Stimulated activated CD4-positive, alpha-beta T cell treated with anti-CD3 and anti-CD28 coated beads, Interleukin-15, amount 100 ng/mL, for 1 hour (primary cell): ENCODE measurements at places on chromosomes 3 and 15.
A peak's percentile ranks its signal among the peaks of the same experiment; 100 is the strongest.

- no peak for DNase-seq
These were observed 233.1 kb downstream of the THRB start for GRCh38 chr3:24261521-24261920.

DNA sequence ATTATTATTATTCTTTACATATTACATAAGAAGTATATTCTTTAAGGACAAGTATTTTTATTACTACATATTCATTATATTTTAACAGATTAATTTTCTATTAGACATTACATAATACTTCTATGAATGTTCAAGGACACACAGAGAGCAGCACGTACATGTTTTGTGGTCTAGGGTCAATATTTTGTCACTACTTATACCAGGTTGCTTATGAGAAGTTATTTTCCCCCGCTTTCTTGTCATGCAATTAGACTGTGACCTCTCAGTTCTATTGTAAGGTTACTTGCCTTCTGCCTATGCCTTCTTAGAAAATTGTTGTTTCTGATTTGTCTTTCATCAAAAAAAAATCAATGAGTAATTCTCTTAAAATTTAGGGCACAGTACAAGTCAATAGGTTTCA lies 21.5 kb downstream of the BCHE start:
- no peak for DNase-seq

GRCh38 chr3:102179326-102180177 lies 255.3 kb upstream of the ZPLD1 start:
- no peak for DNase-seq

DNA sequence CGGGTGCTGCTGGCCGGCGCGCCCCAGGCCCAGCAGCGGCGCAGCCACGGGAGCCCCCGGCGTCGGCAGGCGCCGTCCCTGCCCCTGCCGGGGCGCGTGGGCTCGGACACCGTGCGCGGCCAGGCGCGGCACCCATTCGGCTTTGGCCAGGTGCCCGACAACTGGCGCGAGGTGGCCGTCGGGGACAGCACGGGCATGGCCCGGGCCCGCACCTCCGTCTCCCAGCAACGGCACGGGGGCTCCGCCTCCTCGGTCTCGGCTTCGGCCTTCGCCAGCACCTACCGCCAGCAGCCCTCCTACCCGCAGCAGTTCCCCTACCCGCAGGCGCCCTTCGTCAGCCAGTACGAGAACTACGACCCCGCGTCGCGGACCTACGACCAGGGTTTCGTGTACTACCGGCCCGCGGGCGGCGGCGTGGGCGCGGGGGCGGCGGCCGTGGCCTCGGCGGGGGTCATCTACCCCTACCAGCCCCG lies 777 bp downstream of the LOXL1 start:
- DNase-seq: peak; percentile 18

DNA sequence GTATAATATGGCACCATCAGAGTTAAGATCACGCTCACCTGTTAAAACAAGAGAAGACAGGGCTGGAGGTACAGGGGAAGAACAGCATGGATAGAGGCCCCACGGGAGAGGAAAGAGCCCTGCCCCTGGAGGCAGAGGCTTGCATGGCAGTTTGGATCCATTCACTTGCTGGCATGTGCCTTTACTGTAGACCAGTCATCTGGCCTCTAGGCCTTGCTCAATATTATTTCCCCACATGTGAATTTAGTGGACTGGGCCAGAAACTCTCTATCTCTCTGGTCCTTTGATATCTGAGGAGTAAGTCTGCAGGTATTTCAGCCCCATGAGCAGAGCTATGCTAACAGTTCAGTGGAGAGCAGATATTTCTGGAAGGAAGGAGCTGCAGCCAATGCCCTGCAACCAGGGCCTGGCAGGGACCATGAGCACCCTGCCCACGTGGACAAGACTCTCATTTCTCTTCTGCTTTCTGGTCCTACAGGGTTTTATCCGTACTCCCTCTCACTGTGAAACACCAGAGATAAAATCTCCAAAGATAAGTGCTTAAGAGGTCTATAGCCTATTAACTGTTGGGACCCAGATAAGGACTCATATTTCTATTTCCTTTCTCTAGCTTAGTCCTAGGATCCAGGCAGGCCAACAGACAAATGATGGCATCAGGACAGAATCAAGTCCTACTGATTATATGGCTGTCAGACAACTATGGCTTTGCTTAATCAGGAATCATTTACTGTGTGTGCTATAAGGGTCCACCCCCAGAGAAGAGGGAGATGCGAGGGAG lies 65.0 kb downstream of the CLDN11 start:
- DNase-seq: no peak

DNA sequence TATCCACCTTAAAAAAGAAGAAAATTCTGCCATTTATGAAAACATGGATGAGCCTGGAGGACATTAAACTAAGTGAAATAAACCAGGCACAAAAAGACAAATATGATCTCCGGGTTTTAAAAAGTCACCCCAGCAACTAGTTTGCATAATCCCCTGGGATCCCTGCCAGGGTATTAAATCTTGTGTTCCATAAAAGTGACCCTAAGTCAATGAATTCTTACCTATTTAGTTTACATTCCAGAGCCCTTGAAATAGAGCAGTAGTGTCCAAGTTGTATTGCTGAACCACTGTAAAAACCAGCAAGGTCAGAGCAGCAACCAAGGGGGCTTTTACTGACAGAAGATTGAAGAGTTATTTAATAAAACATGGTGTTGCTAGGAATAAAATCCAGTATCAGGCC lies 716.8 kb upstream of the BCHE start:
- DNase-seq: no peak

DNA sequence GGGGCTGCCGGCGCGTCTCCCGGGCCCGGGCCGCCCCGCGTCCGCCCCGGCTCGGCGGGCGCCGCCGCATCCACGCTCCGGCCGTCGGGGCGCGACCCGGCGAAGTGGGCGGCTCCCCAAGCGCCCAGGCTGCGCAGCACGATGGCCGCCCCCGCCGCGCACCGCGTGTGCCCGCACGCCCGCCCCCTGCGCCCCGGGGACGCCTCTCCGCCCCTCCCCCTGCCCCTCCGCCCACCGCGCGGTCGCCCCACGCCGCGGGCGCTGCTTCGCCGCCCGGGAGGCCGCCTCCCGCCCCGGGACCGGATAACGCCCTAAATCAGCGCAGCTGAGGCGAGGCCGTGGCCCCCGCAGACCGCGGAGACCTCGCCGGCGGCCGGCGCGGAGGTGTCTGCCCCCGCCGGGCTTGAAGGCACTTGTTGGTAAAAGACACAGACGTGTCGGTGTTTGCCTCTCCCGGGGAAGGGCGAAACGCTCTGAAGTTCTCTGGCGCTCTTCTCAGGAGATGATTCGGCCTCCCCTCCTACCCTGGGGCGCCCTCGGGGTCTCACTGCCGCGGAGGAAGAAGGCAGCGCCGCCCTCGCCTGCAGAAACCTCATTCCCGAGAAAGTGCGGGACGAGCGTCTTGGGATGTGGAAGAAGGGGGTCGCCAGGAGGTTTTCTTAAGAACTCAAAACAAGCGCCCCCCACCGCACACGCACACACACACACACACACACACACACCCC lies at the start of gene BNC1:
Gene BNC1 (minus strand): TSS at position 106 of the 725 bp plus-strand sequence. CDS start 36 bp downstream, at position 70.
- DNase-seq: no peak

GRCh38 chr3:36211652-36211999 lies 168.7 kb upstream of the STAC start:
- no peak for DNase-seq

- DNase-seq: no peak
These were observed 212.8 kb downstream of the ADAMTSL3 start for GRCh38 chr15:83866692-83867091.

GRCh38 chr3:30492322-30493192 lies 113.8 kb upstream of the TGFBR2 start:
- DNase-seq: no peak

- no peak for DNase-seq
These were observed 86.8 kb downstream of the SYNPR start for GRCh38 chr3:63364910-63365309.

DNA sequence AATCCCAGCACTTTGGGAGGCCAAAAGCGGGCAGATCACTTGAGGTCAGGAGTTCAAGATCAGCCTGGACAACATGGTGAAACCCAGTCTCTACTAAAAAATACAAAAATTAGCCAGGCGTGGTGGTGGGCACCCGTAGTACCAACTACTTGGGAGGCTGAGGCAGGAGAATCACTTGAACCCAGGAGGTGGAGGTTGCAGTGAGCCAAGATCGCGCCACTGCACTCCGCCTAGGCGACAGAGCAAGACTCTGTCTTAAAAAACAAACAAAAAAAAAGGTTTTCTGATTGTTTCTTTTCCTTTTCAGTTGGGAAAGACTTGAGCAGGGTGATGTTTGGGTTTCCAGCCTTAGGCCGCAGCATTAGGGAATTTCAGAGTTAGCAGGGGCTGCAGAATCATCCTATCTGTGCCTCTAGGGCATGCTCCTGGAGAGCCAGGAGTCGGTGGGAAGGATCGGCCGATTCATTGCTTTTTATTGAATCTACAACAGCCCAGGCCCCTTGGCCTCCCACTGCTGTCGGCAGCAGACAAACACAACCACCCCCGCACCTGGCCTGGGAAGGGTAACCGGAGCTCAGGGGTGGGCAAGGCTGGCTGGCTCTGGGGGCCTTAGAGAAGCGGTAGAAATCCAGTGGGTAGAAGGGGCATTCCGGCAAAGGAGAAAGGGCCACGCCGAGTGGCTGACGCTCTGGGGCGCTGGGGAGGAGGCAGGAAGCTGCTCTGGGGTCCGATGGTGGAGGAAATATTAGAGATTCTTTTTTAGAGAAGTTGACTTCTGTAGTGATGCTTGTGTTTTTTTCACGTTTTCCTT lies 6.3 kb downstream of the CHAC1 start:
- no peak for DNase-seq

DNA sequence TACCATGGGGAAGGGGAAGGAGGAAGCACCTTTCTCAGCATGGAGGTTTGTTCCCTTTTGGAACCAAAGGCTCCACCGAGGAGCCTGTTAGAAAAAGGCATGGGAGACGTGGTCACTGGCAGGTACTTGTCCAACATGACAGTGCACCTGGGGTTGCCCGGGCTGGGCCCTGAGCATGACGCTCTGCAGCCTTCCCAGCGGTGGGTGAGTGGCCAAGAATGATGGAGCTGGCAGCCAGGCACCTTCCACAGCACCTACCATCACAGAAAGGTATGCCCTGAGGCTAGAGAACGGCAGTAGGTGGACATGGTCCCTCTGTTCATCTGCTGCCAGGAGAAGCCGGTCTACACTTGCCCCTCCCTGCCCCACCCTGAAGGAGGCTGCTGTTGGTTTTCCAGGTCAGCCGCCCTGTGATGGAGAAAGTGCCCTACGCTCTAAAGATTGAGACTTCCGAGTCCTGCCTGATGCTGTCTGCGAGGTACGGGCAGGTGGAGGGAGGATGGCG lies 29.0 kb upstream of the NR2C2 start:
- no peak for DNase-seq

GRCh38 chr3:177536873-177537272 lies 339.6 kb upstream of the TBL1XR1 start:
- DNase-seq: no peak

GRCh38 chr15:90083954-90084607 lies 18.2 kb downstream of the IDH2 start:
- no peak for DNase-seq

DNA sequence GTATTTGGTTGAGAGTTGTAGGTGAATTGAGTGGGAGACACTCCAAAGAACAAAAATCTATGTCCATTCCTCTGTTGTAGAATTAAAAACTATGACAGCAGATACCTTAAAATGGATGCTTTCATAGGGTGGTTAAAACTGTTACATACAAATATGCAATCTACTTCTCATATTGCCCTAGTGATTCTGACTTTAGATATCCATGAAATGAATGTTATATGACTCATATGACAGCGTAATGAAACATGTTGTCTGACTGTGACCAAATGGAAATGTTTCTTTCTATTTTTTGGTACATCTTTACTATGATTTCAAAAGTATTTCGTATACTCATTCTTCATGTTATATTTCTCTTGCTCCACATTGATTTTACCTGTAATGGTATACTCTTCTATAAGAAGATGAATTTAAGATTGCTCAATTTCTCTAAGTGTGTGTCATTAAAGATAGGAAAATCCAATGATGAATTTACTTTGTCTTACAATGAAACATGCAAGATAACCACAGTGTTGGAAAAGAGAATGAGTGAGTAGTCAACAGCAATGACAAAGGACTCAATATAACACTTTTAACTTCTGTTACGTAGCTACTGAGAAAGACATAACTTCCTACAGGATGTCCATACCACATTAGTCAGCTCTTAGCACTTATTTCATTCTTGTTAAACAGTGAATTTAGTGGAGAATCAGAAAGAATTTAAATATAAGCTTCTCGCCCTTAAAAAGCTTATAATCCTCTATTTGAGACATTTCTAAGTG lies 79.3 kb upstream of the LSAMP start:
- DNase-seq: no peak

DNA sequence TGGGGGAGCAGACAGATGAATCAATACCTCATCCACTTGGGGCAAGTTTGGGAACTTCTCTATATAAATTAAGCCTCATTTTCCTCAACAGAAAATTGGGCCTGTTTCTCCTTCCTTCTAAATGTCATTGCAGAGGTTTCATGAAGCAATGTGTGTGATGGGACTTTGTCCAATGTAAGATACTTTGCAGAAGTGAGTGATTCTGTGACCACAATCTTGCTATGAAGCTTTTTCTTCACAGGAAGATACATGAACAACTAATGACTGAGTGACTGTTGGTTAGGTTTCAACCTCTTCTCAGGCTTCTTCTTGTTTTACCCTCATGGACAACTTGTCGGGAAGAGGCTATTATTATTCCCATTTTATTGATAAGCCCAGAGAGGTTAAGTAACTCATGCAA lies 11.0 kb downstream of the TMEM45A start:
- no peak for DNase-seq

- no peak for DNase-seq
These were observed 1044.0 kb downstream of the IGSF11 start for GRCh38 chr3:117990627-117991026.

DNA sequence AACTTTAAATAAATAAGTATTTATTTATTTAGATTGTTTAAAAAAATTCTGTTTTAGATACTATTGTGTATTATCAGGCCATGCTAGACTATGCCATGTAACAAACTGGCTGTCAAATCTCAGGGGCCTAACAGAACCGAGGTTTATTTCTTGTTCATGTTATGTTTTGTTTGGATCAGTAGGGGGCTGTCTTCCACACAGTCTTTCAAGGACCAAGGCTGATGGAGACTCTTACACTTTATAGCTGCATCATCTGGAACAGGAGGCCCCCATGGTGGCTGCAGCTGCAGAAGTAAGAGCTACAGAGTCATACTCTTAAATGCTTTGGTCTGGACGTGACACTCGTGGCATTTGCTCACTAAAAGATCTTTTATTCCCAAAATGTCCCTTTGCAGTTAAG lies 33.0 kb upstream of the ARL14 start:
- no peak for DNase-seq

GRCh38 chr3:127471142-127471541 lies 119.4 kb downstream of the TPRA1 start:
- DNase-seq: no peak

DNA sequence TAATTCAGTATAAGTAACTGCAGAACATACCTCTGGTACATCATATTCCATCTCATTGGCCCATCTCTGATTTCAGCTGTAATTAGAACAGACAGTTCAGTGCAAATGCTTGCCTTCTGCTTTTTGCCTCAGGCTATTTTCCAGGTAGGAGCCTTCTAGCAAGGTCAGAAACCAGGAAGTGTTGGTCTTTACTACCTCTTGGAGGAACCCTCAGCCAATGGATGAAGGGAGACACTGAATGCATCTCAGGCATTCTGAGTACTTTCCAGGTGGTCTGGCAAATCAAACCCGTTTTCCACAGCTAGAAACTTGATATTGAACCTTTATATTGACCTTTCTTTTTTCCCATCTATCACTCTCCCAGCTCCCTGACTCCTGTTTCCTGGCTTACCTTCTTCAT lies 348.5 kb upstream of the SOX2 start:
- no peak for DNase-seq

GRCh38 chr3:193895409-193895808 lies 240.5 kb upstream of the HES1 start:
- no peak for DNase-seq
